Breast epithelium (tissue), 4 donors: ENCODE measurements at places on chromosomes 4 and X. TPM values are rescaled to one million over a fixed set of nuclear protein-coding genes. Genes with fewer than 3 reads are reported as not detected.
A peak's percentile ranks its signal among the peaks of the same experiment; 100 is the strongest.

The FRMD7 gene
- total RNA-seq: not detected

GRCh38 chr4:752196-752861 lies 46.7 kb downstream of the PCGF3 start:
- no peaks in the 10 kb centered on the region for H3K27me3 ChIP-seq
- H3K4me3 ChIP-seq: no peak overlapping the region
- H3K36me3 ChIP-seq: no peaks in the 10 kb centered on the region
- no peak overlapping the region for H3K27ac ChIP-seq

- H3K4me3 ChIP-seq: peak overlapping the region; percentile 35
- peak overlapping the region; percentile 45 for H3K27ac ChIP-seq
- no peaks in the 10 kb centered on the region for H3K4me1 ChIP-seq
- peak; percentile 56 for DNase-seq
Observed at GRCh38 chr4:118265312-118266144, 87.3 kb downstream of the PRSS12 start.

- no peak overlapping the region for H3K27ac ChIP-seq
- H3K4me1 ChIP-seq: no peaks in the 10 kb centered on the region
- H3K27me3 ChIP-seq: peaks cover 7% of the 10 kb centered on the region
- no peak for DNase-seq
- no peak overlapping the region for H3K4me3 ChIP-seq
Observed at GRCh38 chrX:46865281-46865680, 28.4 kb downstream of the RP2 start.

GRCh38 chrX:8289523-8289922 lies 118.5 kb upstream of the VCX2 start:
- H3K4me1 ChIP-seq: no peaks in the 10 kb centered on the region
- no peak overlapping the region for H3K27ac ChIP-seq
- no peaks in the 10 kb centered on the region for H3K27me3 ChIP-seq
- DNase-seq: no peak
- H3K4me3 ChIP-seq: no peak overlapping the region
